Endothelial cell (in vitro differentiated cells): ENCODE measurements at places on chromosomes 4 and X.

GRCh38 chr4:141388481-141388880 lies 167.8 kb downstream of the ZNF330 start:
- H3K27ac ChIP-seq = no peak overlapping the region
- DNase-seq = no peak
- no peaks in the 10 kb centered on the region for H3K27me3 ChIP-seq
- no peaks in the 10 kb centered on the region for H3K36me3 ChIP-seq
- no peaks in the 10 kb centered on the region for H3K4me1 ChIP-seq

GRCh38 chr4:141016117-141016798 lies 117.0 kb downstream of the RNF150 start:
- no peak overlapping the region for H3K4me3 ChIP-seq
- DNase-seq = no peak
- no peaks in the 10 kb centered on the region for H3K36me3 ChIP-seq
- H3K27me3 ChIP-seq = no peaks in the 10 kb centered on the region
- H3K4me1 ChIP-seq = peaks cover 2% of the 10 kb centered on the region
- H3K27ac ChIP-seq = no peak overlapping the region

DNA sequence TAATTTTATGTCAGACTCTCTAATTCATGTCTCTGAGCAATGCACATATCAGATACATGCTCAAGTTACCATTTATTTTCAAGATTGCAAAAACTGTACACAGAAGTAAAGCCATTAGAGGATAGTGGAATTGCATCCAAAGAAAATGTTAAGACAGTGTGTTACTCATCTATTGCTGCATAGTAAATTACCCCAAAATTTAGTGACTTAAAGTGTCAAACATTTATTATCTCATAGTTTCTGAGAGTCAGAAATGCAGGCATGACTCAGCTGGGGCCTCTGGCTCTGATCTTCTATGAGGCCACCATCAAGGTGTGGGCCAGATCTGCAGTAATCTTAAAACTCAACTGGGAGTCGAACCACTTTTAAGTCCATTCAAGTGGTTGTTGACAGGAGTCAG lies 275.2 kb downstream of the QDPR start:
- no peak for DNase-seq
- no peak overlapping the region for H3K4me3 ChIP-seq
- peaks cover 4% of the 10 kb centered on the region for H3K4me1 ChIP-seq
- no peak overlapping the region for H3K27ac ChIP-seq
- H3K27me3 ChIP-seq = peaks cover 1% of the 10 kb centered on the region

DNA sequence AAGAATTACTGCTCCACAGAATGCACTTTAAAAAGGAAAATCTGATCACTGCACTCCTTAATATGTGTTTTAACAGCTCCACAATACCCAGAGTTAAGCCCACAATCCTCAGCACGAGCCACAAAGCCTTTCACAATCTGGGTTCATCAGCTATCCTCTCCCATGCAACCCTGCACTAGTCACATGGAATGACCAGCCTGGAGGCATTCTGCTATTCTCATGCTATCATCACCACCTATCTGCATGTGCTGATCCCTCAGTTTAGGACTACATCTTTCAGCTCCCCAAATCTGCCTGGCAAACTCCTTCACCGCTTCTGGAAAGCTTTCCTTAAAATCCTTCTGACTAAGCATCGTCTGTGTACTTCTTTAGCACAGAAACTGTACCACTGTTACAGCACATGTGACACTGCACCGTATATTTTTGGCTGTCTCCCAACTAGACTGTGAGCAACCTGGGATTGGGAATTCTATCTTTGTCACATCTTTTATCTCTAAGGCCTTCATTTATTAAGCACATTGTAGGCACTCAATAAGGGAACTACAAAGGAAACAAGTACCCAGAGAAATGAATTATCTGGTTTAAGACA lies 18.3 kb upstream of the EIF1AX start:
- H3K36me3 ChIP-seq = peaks cover 29% of the 10 kb centered on the region
- no peak for DNase-seq
- H3K27me3 ChIP-seq = no peaks in the 10 kb centered on the region
- no peak overlapping the region for H3K4me3 ChIP-seq
- H3K27ac ChIP-seq = no peak overlapping the region

- H3K36me3 ChIP-seq = peaks cover 8% of the 10 kb centered on the region
- DNase-seq = no peak
- no peaks in the 10 kb centered on the region for H3K4me1 ChIP-seq
These were observed 46.0 kb downstream of the HADH start for GRCh38 chr4:108035691-108036090.

DNA sequence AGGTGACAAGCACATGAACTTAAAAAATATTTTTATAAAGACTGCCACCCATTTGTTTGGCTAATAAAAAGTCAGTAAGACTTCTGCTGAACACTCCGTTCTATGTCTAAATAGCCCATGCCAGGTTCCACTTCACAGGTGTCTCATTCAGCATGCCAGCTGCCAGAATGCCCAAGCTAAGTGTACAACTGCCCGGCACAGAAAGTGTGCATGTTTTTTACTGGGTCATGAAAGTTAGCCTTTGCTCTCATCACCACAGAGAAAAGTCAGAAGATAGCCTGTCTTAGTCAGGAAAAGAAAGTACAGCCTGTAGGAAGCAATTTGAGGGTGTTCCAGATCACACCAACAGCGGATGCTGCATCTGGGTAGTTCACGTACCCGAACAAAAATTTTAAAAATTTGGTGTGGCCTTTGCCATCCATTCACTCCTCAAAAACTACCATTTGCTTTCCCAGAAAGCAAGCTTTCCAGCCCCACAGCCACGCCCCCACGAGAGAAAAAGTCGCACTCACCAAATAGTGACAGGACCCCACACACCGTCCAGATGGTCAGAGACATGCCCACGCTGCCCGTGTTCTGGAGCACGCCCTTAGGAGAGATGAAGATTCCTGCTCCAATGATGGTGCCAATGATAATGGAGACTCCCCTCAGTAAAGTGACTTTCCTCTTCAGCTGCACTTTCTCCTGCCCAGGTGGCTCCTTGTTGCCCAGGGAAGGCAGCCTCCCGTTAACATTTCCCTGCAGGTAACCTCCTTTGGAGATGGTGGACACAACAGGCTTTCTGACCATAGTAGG lies 671 bp downstream of the SLC7A11 start:
- peak overlapping the region; percentile 90 for H3K4me3 ChIP-seq
- H3K27me3 ChIP-seq = no peaks in the 10 kb centered on the region
- H3K36me3 ChIP-seq = no peaks in the 10 kb centered on the region
- no peak for DNase-seq

DNA sequence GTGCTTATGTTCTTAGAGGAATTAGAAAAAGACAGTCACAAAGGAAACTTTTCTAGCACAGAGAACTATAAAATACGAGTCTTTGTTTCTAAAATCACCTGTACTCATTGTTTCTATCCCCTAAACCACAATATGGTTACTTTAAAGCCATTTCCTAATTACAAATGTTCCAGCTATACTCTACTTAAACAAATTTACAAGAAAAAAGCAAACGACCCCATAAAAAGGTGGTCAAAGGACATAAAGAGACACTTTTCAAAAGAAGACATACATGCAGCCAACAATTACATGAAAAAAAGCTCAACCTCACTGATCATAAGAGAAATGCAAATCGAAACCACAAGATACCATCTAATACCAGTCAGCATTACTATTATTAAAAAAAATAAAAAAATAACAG lies 447.3 kb downstream of the RAB28 start:
- no peak overlapping the region for H3K4me3 ChIP-seq
- DNase-seq = no peak
- H3K27me3 ChIP-seq = no peaks in the 10 kb centered on the region
- H3K36me3 ChIP-seq = no peaks in the 10 kb centered on the region

DNA sequence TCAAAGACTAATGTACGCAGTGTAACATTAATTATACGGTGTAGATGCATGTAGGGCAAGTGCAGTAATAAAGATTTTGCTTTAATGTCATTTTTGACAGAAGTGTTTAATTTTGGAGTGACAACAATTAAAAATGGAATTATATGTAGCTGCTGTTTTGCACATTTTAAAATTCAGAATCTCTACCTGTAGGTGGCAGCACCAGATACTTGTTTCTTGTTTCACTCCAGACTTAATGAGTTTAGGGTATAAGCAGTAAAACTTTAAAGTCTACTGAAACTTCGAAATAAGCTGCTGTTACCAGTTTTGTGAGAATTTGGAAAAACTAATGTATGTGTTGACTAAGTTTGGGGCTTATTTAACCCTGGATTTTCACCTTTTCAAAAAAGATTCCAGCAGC lies 144.9 kb downstream of the POLA1 start:
- H3K36me3 ChIP-seq = no peaks in the 10 kb centered on the region
- no peak overlapping the region for H3K27ac ChIP-seq
- H3K4me3 ChIP-seq = no peak overlapping the region

DNA sequence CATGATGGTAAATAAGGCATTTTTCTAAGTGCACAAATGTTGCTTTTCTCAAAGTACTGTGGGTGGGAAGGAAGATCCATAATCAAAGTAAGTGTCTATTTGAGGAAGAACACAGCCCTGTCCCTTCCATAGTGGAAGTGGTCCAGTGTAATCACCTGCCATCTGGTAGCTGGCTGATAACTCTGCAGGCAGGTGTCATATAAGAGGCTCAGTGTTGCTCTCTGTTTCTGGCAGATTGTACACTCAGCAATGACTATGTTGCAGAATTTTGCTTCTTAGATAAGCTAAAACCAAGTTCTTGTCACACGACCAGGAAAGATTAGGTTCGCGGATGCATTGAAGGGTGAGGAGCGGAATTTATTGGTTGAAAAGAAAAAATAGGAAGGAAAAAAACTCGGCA lies 20.9 kb downstream of the SAGE1 start:
- H3K27ac ChIP-seq = no peak overlapping the region
- H3K4me3 ChIP-seq = no peak overlapping the region
- H3K27me3 ChIP-seq = peaks cover 4% of the 10 kb centered on the region
- DNase-seq = no peak

DNA sequence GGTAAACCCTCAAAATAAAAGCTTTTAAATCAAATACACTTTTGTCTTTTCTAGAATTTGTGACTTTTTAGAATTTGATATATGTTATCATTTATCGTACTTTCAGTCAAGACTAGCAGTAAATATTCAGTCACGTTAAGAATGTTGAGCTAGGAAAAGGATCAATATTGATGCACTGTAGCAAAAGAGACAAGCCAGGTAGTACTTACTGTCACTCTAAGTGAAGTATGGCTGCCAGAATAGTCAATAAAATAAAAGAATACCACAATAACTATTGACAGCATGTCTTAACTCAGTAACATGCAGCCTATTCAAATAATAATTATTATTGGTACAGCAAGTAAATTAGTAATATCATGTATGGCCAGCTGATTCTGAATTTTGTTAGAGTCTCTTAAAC lies 43.6 kb upstream of the GPRIN3 start:
- no peak overlapping the region for H3K27ac ChIP-seq
- H3K4me1 ChIP-seq = peaks cover 3% of the 10 kb centered on the region
- no peak overlapping the region for H3K4me3 ChIP-seq
- DNase-seq = no peak
- H3K27me3 ChIP-seq = peaks cover 1% of the 10 kb centered on the region

DNA sequence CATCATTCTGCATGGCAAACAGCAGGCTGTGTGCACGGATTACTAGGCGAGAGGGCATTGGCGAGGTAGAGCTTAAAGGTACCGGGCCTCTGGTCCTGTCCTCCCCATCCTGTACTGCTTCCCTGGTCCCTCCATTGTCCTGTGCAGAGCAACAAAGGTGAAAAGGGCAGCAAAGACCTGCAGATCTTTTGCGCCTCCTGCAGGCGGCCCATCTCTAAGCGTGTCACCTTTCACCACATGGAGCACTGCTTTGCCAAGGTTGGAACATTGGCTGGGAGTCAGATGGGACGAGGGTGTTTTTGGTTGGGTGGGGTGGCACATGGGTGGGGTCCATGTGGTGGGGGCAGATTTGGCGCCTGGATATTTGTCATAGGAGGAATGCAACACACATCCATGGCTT lies 64.7 kb upstream of the UXT start:
- no peaks in the 10 kb centered on the region for H3K36me3 ChIP-seq
- no peaks in the 10 kb centered on the region for H3K4me1 ChIP-seq
- H3K4me3 ChIP-seq = no peak overlapping the region
- H3K27ac ChIP-seq = no peak overlapping the region

GRCh38 chrX:149003863-149004660 lies 501.0 kb downstream of the IDS start:
- no peak overlapping the region for H3K27ac ChIP-seq
- H3K4me1 ChIP-seq = no peaks in the 10 kb centered on the region
- H3K36me3 ChIP-seq = no peaks in the 10 kb centered on the region
- no peak for DNase-seq

DNA sequence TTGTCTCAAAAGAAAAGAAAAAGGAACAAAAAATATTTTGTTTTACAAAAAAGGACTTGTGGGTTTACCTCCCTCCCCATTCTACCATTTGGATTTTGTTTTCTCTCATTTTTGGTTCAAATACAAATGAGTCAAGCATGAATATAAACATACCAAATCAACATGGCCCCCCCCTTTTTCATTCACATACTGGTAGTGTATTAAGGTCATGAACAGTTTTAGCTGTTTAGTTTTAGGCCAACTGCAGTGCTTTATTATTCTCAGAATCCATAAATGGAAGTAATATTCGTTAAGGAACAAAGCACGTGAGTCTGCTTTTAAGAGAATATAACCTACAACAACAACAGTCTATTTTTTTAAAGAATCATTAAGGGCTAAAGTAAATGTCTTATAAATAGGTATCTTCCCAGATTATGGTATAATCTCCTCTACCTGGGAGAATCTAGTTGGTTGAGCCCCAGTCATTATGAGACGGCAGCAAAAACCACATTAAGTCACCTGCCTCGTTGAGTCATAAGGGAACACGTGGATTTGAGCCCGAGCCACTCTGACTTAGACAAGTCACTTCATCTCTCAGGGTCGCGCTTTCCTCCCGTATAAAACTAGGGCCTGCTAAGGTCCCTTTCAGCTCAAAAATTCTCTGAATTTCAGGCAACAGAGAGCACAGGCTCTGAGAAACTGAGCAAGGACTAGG lies 26.7 kb downstream of the BCLAF3 start:
- no peak overlapping the region for H3K27ac ChIP-seq
- H3K4me1 ChIP-seq = peaks cover 6% of the 10 kb centered on the region
- no peak overlapping the region for H3K4me3 ChIP-seq
- peaks cover 6% of the 10 kb centered on the region for H3K36me3 ChIP-seq

GRCh38 chrX:45142185-45142584 lies 58.5 kb downstream of the DIPK2B start:
- H3K27me3 ChIP-seq = no peaks in the 10 kb centered on the region
- DNase-seq = no peak
- no peak overlapping the region for H3K27ac ChIP-seq

- peaks cover 22% of the 10 kb centered on the region for H3K4me1 ChIP-seq
- peak; percentile 63 for DNase-seq
- no peak overlapping the region for H3K27ac ChIP-seq
- H3K27me3 ChIP-seq = peaks cover 6% of the 10 kb centered on the region
These were observed 5.5 kb upstream of the WFS1 start for GRCh38 chr4:6264225-6264540.

- no peaks in the 10 kb centered on the region for H3K4me1 ChIP-seq
- no peak overlapping the region for H3K4me3 ChIP-seq
- no peaks in the 10 kb centered on the region for H3K36me3 ChIP-seq
- no peak overlapping the region for H3K27ac ChIP-seq
- DNase-seq = no peak
These were observed 239.1 kb downstream of the ZNF674 start for GRCh38 chrX:46306103-46306502.
